Cardiac ventricle fibroblast (primary cell): ENCODE measurements at places on chromosomes 16 and 17. TPM values are rescaled to one million over a fixed set of nuclear protein-coding genes. Genes with fewer than 3 reads are reported as not detected.

The KRT33A gene
- total RNA-seq = not detected in 2 replicates

The C17orf67 gene
- 0.31 and 0.39 TPM in 2 replicates for total RNA-seq

The SGCA gene
- 0.37 and 2.0 TPM in 2 replicates for total RNA-seq

The CPNE7 gene
- 1.8 and 3.2 TPM in 2 replicates for total RNA-seq

The ZNF48 gene
- total RNA-seq = 2.4 and 3.5 TPM in 2 replicates

The ADAM11 gene
- total RNA-seq = 0.15 and 0.25 TPM in 2 replicates

The DPEP1 gene
- total RNA-seq = 0.05 TPM in 1 of 2 replicates, not detected in the other

The TMEM114 gene
- not detected in 2 replicates for total RNA-seq

The ARHGAP44 gene
- total RNA-seq = 1.2 and 2.1 TPM in 2 replicates

The CTF1 gene
- 2.0 and 3.6 TPM in 2 replicates for total RNA-seq
